ENCODE measurements at places on chromosomes 7 and 10.

DNA sequence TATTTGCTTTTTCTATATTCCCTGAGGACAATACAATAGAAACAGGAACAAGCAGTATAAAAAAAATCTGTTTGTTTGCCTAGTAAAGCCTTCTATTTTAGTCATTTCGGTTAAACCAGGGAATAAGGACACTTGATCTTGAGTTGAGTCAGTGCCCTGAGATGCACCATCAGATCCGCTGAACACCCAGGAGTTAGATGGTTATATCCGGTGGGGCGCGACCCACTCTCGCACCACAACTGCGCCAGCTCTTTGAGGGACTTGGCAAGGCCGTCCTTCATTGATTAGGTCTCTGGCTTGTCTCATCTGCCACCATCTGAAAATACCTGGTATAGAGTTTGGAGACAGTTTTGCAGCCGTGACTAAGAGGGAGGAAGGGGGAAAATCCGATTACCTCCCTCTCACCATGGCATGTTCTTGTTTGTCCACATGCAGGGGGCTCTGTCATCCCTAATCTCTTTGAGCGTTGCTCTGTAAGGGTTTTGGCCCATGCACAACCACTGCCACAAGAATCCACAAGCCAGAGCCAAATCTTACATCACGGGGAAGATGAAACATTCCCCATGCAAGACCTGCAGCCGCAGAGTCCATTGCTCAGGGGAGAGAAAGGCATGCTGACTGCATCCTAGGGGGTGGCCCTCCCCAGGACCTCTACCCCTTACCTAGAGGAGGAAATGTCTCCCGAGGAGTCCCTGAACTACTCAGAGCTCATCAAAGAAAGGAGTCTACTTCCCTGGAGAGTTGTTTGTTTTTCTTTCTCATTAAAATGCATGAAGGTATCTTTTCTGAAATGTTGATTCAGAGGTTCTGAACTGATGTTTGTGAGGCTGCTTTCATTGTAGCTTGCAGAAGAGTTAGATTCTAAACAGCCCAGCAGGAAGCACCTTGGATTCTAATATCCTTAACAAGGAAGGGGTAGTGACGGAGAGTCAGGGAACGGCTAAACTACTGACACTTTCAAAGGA lies 101.6 kb upstream of the FAM171A1 start:
- DNase-seq = no peak

- no peak for DNase-seq
Measured at GRCh38 chr7:26441002-26441521, 149.4 kb downstream of the SNX10 start.

DNA sequence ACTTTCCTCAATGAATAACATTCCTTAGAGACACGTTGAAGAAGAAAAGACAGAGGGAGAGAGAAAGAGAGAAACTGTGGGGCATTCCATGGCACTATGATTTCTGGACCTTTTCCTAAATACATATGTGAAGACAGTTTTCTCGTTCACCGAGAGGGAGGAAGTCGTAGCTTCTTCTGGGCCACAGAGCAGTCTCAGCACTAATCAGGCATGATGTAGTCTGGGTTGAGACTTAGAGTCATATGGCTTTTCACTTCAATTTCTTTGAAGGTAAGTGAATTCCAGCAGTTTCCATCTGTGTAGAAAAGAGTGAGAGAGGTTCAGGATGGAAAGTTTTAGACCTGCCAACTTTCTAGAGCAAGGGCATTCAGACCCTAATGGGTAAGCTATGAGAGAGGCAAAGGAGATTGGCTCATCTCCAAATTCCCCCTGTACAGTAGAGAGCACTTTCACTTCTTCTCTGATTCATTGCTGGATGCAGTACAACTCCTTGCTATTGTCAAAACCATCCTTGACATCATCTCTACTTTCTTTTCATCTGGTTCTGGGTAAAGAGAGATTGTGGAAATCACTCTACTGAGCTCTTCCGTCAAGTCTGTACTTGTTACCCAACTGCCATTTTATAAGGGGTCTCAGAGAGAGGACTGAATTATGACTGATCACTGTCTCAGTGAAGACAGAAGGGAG lies 31.5 kb upstream of the OR9A4 start:
- no peak for DNase-seq

DNA sequence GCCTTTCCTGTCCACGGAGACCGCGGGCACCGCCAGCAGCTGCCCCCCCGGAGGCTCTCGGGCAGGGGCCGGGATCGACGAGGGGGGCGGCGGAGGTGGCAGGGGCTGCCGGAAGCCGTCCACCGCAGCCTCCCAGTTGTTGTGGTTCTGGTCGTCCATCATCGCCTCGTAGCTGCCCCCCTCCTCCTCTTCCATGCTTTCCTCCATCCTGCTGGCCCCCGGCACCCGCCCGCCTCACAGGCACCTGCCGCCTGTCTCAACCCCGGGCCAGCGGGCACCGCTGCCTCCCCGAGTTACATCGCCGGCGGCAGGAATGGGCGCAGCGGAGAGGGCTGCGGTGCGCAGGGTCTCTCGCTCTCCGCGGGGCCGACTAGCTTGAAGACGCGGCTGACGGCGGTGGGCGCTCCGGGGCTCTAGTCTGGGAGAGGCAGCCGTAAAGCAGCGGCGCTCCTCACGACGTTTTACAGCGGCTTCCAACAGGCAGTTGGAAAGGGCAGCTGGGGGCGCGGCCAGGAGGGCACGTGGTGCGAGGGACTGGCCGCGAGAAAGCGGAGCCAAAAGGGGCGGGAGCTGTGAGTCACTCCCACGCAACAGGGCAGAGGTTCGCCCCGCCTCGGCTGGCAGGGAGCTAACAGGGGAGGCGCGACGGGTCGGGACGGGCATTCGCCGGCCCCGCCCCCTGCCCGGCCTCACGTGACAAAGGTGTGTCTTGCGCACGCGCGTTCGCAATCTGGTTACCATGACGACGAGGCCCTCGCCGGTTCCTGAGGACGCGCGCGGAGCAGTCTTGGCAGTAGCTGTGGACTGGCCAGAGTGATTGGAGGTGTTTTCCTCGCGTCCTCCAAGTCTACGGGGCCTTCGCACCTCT lies at the start of gene CACUL1:
Gene CACUL1, minus strand, starts transcription at position 415 of the 868 bp plus-strand sequence. Its CDS starts 208 bp downstream, at position 207.
- peak; percentile 100 for DNase-seq

GRCh38 chr7:94298943-94299342 lies 95.8 kb upstream of the COL1A2 start:
- no peak for DNase-seq

GRCh38 chr10:130929422-130930325 lies 381.8 kb downstream of the TCERG1L start:
- no peak for DNase-seq

DNA sequence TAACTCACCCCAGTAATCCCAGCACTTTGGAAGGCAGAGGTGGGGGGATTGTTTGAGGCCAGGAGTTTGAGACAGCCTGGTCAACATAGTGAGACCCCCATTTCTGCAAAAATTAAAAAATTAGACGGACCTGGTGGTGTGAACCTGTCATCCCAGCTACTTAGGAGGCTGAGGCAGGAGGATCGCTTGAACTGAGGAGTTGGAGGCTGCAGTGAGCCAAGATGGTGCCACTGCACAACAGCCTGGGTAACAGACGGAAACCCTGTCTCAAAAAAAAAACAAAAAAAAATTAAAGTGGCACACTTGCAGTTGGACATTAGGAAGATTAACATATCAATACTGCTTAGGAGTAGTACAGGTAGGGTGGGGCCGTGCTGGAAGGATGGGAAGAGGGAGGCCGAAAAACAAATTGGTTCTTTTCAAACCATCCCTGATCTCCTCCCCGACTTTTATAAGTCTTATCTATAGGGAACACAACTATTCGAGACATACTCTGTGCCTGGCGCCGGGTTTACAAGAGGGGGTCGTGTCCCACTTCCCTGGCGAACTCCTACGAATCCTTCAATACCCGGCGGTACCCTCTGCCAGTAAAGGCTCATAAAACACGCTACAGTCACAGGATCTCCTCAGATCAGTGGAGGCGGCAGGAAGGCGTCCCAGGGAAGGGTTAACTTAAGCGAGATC lies 628 bp downstream of the TAF6 start:
- DNase-seq = no peak

- DNase-seq = no peak
Measured at GRCh38 chr7:128919881-128920799, 9.6 kb upstream of the KCP start.

DNA sequence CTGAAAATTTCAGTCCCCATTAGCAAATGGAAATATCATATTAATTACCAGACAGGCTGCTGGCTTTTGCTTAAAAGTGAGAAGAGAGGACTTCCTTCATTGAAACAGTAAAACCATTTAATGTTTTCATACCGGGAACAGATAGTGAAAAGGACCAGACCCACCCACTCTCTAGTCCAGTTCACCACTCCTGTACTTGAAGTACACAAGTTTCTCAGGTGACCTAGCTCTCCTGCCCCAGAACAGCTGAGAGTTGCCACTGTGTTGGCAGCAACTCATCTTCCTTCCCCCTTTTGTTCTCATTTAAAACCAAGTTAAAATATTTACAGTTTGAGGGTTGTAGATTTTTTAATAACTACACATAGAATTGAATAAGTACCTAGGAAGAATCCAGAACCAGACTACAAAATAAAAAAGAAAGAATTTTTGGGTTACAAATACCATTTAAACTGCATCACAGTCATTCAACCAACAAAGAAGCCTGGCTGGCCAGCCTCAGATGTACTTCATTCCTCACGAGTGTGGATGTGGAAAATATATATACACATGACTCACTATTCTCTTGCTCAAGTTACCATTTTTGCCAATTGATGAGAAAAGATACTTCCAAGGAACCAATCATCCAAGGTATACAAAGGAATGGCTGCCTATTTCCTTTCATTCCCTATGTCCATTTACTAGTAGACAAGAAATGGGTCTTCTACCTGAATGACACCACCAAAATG lies 68.1 kb downstream of the VPS41 start:
- no peak for DNase-seq

Measured in activated naive CD4-positive, alpha-beta T cell treated with anti-CD3 and anti-CD28 coated beads, Interleukin-2, amount 50 U/mL, for 16 hours (primary cell).